Left colon (tissue), 2 donors: ENCODE measurements at places on chromosomes 7 and 10.

GRCh38 chr7:122803851-122804250, 82.4 kb downstream of the CADPS2 start:
- DNase-seq = no peak

DNA sequence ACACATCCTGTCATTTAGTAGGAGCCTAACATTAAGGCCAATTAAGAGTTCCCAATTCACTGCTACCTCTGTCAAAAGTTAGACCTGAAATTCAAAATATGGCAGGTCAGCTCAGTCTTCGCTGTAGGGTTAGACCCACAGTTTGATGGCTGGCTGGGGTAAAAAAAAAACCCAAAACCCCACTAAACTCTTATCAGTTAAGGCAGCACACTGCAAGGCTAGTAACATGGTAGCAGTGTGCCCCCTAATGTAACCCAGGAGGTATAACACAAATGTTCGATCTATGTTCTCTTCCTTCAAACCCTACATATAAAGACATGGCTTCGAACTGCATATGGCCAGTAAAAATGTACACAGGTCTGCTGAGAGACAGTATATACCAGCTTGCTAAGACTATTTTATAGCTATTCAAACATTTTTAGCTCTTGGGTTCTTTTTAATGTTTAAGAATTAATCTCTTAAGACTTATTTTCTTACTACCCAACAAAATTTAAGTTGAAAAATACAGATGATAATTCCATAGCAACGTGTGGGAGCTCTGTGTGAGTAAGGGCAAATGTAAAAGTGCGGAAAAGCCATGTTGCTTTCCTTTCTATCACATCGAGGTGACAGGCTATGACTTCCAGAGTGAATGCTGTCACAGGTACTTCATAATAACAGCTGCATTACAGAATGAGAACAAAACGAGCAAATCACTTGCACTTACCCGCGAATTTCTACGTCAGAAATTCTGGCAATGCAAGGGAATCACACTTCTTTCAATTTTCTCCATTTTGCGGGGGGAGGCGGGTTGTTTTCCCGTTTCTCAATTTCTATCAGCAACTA, 168.4 kb upstream of the IMMP2L start:
- no peak for DNase-seq

DNA sequence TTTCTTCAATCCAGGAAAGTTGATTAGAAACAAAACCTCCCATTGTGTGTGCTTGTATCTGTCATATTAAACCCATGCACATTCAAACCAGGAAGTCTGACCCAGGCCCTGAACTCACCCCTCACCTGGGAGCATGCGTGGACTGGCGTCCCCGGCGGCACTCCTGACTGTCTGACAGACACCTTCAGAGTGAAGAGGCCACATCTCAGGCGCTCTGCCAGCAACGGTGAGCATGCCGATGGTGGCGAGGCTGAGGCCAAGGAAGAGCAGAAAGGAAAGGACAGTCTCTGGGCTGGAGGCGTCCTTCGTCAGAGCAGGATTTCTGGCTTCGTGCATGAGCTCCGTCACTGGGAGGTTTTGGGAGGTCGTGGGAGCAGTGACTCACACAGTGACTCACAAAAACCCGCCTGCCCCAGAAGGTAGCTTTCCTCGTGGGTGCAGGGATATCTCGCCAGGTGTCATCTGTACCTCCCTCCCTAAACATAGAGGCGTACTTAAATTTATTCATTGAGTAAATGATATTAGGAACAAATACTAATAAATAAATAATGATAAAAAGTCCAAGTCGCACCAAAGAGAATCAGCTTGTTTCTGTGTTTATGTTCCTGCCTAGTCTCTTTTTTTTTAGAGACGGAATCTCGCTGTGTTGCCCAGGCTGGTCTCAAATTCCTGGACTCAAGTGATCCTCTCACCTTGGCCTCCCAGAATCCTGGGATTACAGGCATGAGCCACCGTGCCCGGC, 13.5 kb downstream of the IQCE start:
- no peak for DNase-seq

- no peak for DNase-seq
Observed at GRCh38 chr10:30862486-30862885, 169.2 kb downstream of the ZNF438 start.

DNA sequence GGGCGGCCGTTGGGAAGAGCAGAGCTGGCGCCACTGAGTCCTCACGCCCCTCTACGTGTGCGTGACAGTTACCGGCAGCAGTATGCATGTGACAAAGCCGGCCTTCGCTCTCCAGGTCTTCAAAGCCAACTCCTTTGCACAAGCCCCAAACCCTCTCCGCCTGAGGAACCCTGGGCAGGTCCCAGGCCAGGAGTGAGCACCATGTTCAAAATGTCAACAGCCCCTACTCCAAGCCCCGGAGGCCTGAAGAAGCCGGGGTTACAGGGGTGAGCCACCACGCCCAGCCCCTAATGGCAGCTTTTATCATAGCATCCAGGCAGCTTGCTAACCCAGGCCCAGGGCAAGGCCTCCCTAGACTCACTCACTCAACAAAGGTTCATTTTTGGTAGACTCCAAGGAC, 70.8 kb downstream of the OAT start:
- no peak for DNase-seq

GRCh38 chr7:38215735-38216670, 38.0 kb downstream of the STARD3NL start:
- peak; percentile 82 for DNase-seq

DNA sequence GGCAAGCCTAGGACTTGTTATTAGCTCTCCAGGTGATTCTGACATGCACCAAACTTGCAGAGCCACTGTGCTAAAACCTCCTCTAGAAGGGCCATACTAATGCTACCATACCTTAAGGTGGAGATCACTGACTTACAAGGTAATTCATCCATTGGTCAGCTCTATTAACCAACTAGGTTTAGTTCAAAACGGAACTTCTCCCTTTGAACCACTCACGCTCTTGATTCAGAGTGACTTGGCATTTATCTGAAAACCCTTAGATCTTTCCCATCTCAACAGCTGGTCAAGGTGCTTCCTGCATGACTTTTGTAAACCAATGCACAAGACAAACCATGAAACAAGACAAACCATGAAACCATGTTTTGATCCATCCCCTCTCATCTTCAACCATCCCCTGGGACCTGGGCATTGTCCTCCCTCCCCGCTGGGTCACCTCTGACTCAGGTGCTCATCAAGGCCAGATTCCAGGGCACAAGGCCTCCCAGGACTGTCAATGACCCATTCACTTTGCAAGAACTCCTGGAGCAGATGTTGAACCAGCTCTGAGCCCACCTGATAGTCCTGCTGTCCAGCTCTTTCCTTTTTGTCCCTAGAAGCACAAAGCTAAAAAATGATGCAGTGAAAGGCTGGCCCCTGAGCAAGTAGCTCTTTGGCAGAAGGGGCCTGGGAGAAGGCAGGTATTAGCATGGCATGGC, 18.8 kb downstream of the IMPDH1 start:
- no peak for DNase-seq

- DNase-seq = peak; percentile 59
Observed at GRCh38 chr7:27096768-27097514, 1.1 kb upstream of the HOXA1 start.

GRCh38 chr10:58782876-58783851, 270.5 kb downstream of the BICC1 start:
- DNase-seq = peak; percentile 8

GRCh38 chr10:133445268-133445732, 8.4 kb upstream of the SCART1 start:
- no peak for DNase-seq

DNA sequence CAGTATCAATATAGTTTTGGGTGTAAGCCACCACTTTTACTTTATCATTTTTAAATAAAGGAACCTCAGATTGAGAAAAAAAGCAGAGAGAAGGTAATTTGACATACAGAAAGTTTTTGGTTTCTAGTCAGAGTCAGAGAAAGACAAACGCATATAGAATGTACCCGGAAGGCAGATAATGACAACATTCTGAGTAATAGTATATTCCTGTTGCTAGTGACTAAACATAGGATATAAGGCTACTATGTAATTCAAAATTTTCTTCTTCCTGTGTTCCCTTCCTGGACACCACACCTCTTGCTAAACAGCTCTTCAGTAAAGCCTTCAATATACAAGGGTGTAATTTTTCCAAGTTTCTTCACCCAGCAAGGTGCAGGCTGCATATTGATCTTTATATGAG, 597.6 kb downstream of the PCDH15 start:
- no peak for DNase-seq

DNA sequence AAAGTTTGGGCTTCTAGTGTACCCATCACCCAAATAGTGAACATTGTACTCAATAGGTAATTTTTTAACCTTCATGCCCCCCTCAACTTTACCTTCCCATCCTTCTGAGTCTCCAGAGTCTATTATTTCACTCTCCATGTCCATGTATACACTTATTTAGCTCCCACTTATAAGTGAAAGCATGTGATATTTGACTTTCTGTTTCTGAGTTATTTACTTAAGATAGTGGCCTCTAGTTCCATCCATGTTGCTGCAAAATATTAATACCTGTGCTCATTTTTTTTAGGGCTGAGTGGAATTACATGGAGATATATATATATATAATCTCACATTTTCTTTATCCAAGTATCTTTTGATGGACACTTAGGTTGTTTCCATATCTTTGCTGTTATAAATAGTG, 21.1 kb upstream of the PHF14 start:
- DNase-seq = no peak

DNA sequence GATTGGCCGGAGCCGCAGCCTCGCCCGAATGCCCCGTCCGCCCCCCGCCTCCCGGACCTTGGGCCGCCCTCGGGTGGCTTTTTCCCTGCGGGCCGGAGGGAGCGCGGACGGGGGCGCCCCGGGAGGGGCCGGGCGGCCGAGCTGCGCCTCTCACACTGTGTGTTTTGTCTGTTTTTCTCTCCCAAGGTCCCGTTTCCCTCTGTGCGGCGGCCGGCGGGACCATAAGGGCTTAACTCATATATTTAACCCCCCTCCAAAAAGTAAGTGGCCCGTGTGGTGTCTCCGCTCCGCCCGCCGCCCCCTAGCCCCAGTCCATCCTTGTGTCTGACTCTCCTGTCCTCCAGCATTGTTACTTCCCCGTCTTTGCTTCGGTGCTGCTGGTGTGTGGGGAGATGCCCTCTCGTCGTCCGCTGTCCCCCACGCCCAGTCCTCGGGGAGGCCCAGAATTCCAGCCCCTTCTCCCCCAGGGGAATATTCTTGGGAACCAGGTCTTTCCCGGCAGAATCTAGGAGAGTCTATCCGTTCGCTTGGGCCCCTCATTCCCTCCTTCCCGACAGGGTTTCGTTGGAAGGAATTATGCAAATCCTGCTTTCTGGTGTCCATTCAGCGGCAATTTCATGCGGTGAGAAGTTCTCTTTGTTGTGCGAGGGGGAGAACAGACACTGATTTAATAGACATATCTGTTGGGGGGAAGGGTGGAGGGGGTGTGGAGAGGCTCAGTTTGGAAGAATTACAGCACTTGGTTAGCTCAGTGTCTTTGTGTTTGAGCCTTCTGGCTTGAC, 1.3 kb downstream of the LCOR start:
- peak; percentile 35 for DNase-seq

DNA sequence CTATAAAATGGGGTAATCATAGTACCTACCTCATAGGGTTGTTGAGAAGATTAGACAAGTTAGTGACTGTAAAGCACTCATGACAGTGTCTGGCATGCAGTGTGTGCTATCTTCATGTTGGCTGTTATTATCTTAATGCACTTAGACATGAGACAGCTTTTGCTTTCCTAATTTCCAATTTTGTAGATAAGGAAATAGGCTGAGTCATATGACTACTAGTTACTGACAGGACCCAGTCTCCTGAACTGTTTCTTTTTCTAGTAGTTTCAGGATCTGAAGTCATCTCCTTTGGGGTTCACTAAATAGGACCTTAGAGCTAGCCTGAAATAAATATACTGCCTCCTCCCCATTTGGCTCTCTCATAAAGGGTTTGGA, 74.2 kb downstream of the SNX10 start:
- no peak for DNase-seq

DNA sequence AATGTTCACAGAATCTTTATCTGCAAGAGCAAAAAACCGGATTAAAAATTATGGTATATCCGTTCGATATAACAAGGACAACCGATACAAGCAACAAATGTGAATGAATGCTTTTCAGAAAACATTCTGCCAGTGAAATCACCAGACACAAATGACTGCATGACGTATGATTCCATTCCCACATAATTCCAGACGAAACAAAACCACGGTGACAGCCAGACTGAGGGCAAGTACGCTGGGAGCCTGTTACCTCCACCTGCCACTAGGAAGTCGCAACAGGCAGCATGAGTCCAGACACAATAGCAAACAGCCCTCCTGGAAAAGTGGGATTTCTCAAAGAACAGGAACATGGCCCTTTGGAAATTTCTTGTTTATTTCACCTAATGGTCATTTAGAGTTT, 41.7 kb downstream of the MAD1L1 start:
- DNase-seq = no peak

DNA sequence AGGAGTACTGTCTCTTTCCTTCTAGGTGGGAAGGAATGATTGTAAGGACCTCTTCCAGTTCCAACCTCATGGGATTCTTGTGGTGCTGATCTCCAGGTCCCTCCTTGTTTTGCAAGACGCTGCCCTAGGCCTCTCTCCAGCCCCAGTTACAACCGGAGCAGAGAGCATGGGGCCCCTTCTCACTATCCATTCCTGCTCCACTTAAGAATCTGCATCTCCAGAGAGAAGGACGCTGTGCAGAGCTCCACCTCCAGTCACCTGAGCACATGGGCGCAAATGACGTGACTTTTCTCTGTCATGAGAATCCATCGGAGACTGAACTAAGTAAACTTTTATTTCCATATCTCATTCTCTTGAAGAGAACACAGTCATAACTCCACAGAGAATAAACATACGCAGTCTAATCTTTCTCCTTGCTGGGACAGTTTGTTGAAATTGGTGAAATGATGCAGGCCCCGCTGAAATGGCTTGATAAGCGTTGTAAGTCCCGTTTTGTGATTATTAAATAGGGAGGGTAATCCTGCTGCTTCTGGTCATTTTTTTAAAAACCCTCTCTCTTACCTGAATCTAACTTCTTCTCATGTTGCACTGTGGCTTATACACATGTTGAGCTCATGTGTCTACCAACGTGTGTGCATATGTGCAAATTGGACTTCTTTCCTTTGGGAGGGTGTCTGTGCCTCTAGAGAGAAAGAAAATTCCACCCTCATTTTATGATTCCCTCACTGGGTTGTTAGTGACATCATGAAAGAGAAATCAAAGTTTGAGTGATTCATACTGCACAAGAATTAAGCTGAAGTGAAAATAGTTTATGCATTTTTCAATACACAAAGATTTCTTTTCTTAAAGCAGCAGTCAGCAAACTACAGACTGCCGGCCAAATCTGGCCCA, 133.2 kb upstream of the TBX20 start:
- DNase-seq = no peak

DNA sequence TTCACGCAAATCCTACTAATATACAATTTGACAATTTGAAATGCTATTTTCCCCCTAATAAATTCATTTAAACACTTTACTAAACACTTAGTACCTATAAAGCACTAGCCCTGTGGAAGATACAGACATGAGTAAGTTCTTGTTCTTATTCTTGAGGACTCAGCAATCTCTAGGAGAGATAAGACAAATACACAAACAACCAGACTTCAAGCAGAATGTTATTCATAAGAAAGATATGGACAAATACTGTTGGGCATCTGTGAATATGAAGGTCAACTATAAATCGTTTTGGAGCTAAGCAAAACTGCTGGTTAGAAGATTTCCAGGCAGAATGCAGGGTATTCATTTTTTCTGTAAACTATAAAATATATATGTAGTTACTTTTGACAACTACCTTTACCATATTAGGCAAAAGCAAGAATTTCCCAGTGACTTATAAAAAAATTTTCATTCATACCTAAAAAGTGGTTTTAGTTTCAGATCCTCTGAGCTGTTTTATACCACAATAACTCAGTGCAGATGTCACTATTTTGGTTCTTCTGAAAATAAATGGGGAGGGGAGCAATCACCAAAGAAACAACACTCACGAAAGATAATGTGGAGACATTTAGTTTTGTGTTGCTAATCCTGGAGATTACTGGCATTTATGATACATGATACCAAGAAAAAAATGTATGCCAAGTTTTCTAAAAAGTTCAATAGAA, 3.8 kb downstream of the VPS41 start:
- DNase-seq = no peak
